ENCODE measurements at places on chromosomes 5 and 9.

- DNase-seq: no peak
Measured at GRCh38 chr5:106116682-106117081, 1554.1 kb downstream of the EFNA5 start.

GRCh38 chr9:27495480-27496134, 28.5 kb upstream of the IFNK start:
- no peak for DNase-seq

- DNase-seq: no peak
Measured at GRCh38 chr5:178711572-178711971, 18.9 kb downstream of the ZNF354A start.

- DNase-seq: no peak
Measured at GRCh38 chr9:87531370-87532295, 34.0 kb downstream of the DAPK1 start.

GRCh38 chr5:154205441-154206117, 15.0 kb downstream of the GALNT10 start:
- no peak for DNase-seq

All from activated naive CD8-positive, alpha-beta T cell treated with anti-CD3 and anti-CD28 coated beads, Interleukin-2, amount 50 U/mL, for 16 hours (primary cell).